ENCODE measurements at places on chromosomes 1 and 21.

DNA sequence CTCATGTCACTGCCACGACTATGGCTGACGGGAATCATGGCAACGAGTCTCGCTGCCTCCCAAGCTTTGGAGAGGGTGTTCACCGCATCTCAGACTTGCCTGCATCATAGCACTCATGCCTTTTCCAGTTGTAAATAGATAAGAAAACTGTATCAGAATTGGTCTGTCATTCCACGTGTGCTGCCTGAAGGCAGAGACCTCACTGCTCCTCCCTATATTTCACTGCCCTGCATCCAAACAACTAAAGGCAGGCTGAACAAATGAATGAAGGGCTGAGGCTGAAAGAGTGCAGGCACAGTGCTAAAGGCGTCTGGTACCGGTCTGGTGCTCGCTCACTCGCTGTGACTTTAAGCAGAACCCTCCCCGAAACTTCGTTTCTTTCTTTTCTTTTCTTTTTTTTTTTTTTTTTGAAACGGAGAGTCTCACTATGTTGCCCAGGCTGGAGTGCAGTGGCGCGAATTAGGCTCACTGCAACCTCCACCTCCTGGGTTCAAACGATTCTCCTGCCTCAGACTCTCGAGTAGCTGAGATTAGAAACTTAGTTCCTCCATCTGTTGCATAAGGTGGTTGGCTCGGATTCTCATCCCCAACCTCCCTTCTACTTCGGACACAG lies 542 bp downstream of the EIF2B3 start:
- DNase-seq, result no peak

DNA sequence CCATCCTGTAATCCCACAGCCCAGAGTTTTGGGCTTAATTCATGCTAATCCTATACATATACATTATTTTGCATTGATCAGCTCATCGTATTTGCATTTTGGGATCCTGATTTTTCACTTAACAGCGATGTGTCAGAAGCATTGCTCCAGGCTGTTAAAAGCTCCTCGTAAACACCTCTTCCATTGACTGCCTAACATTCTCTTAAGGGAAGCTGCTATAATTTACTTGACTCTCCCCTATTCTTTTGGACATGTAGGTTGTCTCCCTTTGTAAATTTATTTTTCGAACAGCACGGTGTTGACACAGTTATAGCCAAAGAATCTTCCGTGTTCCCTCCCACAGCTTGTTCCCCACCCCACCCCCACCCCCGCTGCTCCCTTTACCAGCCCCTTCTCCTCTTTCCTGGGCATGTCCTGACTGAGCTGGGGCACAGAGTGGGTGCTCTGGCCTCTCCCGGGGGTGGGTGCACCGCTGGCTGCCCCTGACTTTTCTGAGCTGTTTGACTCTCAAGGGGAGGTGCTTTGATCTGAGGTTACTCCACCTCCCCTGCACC lies 22.8 kb downstream of the LDLRAP1 start:
- no peak for DNase-seq

GRCh38 chr1:8791819-8792218 lies 25.6 kb downstream of the RERE start:
- no peak for DNase-seq

GRCh38 chr1:87265786-87266185 lies 62.9 kb upstream of the LMO4 start:
- DNase-seq, result no peak

GRCh38 chr1:1680031-1680911 lies 12.3 kb downstream of the SLC35E2B start:
- no peak for DNase-seq

- no peak for DNase-seq
Observed at GRCh38 chr1:205739348-205740160, 10.4 kb downstream of the NUCKS1 start.

DNA sequence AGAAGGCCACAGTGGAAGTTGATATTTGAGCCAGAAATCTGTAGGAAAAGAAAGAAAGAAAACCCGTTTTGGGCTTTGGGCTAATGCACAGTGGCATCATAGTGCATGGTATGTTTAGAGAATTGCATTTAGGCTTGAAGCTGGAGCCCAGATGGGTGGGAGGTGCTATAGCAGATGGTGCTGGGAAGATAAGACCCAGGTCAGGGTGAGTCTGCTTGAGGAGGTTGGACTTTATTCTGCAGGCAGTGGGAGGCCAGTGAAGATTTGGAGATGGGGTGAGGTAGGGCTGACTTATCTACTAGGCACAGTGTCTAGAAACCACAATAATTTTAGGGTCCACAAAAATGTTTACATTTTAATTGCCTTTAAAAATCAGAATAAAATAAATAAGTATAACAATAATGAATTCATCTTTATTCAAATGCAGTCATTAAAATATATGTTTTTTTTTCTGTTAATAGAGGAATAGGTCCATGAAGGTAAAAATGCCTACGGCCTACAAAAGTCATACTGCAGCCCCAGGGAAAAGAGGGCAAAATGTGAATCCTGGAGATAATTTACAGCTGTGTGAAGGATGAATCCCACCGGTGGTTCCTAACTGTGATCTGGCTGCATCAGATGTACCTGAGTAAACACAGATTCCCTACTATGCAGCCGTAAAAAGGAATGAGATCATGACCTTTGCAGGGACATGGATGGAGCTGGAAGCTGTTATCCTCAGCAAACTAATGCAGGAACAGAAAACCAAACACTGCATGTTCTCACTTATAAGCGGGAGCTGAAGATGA lies 8.7 kb downstream of the DNAJC6 start:
- no peak for DNase-seq

DNA sequence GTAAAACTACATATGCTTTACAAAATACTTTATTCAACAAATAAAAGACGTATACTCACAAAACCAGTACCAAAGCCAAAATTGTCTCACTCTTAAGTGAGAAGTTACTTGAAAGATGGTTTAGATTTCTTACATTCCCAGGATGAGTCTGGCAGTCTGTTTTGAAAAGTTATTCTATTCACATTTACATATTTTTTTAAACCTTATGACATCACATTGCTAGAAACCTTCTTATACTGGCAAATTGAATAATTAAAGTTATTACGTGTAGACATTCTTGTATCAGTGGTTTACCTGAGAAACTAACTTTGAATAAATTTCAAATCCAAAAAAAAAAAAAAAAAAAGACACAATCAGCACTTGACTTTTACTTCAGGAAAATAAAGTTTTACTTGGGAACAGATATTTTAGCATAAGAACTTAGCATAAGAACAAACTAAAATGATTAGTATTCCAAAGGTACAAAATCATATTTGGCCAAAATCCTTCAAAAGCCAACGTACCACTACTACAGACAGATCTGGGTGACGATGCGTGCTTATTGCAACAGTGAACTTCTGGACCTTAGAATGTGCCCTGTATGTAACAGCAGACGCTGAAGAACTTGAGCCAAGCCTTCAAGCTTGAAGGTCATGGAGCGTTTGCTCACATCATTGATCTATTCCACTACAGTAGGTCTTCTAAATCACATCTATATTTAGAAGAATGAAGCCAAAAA lies 2.5 kb downstream of the CDC42BPA start:
- no peak for DNase-seq

DNA sequence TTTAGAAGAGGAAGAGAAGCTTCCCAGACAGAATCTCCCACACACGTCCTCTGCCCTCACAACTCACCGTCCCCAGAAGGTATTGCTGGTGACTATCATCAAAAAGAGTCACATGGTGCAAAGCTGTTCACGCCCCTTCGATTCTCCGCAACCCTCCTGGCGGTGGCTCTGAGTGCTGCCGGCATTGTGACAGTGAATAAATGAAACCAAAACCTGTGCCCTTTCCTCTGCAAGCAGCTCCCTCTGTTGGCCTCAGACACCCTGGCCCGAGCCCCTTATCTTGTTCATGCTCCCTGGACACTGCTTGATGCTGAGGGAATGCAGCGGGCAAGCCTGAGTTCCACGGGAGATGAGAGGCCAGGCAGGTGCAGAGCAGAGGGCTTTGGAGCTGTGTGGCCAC lies 510.3 kb downstream of the NPHP4 start:
- DNase-seq, result no peak

DNA sequence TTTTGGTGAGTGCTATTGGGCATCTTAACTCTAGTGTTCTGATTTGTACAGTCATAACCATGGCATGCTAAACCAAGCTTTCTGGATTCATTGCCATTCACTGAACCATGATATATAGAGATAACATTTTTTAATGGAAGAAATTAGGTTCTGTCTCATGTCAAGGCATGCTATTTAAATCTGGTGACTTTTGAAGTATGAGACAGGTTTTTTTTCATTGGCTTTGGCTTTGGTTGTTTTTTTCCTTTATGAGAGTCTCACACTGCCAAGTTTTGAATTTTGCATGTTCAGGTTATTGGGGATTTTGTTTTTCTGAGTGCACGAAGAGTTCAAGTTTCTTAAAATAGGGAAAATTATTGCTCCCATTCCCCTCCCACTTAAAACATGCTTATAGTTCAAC lies 141.3 kb upstream of the ADAMTS5 start:
- no peak for DNase-seq

DNA sequence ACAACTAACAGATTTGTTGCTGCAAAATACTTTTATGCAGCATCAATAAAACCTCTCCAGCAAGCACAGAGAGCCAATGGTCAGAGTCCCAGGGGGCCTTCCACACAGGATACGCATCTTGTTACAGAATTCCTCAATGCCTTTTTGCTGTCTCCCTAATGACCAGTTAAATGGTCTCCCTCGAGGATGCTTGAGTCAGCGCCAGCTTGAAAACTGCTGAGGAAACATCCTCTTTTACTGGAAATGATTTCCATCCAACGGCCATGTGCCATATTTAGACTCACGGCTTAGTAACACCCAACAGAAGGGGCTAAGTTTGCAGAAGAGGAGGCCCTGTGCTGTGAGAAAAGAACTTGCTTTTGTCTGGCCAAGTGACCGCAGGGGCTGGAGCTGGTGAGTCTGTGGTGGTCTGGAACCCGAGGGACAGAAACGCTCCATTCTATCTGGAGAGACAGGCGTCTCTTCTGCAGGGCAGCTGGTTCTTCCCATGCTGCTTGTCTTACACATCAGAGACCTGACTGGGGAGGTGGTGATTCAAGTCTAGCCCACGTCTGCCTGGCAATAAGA lies 496.4 kb downstream of the SETD4 start:
- DNase-seq, result no peak

GRCh38 chr1:23282957-23283356 lies 61.1 kb downstream of the HNRNPR start:
- no peak for DNase-seq

DNA sequence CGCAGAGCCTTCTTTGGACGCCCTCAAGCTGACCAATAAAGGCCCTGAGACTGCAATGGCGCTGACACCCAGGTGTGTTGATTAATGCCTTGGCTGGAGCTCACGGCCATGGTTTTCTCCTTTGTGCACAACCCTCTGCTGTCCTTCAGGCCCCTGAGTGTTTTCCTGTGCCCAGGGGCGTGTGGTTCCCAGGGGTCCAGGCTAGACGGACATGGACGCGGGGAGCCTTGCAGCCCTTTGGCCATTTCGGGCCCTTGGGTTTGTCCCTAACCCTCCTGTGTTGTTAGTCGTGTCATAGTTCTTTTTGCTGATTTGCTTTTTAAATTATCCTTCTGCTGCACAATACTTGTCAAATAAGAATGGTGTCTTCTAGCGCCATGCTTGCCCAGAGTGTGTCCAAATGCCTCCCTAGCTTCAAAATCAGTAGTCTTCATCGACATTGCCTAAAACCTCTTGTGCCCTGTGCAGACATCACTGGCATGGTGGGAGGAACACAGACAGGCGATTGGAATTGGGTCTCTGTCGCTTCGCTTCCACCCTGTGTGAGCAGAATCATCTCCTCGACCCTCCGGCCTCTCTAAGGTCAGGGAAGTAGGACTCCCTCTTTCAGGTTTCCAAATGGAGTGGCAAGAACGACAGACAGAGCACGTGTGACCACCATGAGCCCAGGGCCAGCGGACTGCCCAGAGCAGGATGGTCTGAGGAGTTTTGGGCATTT lies 1.9 kb downstream of the KRTAP10-4 start:
- no peak for DNase-seq

DNA sequence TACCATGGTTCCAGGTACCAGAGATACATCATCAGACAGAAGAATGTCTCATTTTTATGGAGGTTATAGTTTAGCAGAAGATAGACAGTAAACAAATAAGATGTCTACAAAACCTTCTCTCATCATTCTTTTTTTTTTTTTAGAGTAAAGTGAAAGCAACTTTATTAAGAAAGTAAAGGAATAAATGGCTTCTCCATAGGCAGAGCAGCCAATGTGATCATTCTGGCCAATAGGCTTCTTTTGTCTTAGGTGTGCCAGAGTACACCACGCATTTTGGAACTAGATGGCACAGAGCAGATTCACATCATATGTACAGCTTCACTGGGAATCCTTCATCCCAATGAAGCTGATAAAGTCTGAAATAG lies 428.2 kb downstream of the SMYD3 start:
- no peak for DNase-seq

GRCh38 chr1:100773444-100773843 lies 53.9 kb downstream of the VCAM1 start:
- no peak for DNase-seq

GRCh38 chr21:34909492-34910292 lies 139.4 kb downstream of the RUNX1 start:
- no peak for DNase-seq

GRCh38 chr1:7643530-7643929 lies 127.6 kb upstream of the VAMP3 start:
- no peak for DNase-seq

- DNase-seq, result no peak
Observed at GRCh38 chr21:46033410-46034400, 52.1 kb downstream of the COL6A1 start.

- DNase-seq, result no peak
Observed at GRCh38 chr1:79235301-79236002, 228.9 kb upstream of the ADGRL4 start.

DNA sequence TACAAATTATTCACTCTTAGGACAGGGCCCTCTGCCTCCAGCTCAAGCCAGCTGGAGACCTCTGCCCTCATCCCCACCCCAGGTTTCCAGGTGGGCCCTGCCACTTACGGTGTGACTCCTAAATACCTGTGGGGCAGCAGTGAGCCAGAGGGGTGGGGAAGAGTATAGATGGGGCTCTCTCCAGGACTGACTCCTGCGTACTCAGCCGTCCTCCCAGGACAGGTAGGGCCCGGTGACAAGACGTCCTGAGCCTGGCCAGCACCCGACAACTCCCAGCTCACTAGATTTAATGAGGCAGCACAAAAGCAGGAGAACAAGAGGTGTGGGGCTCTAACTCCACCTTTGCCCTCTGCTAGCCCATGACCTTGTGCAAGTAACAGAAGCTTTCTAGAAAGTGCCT lies 16.8 kb downstream of the GNG12 start:
- no peak for DNase-seq

GRCh38 chr21:45821315-45821962 lies 160.1 kb upstream of the COL6A1 start:
- DNase-seq, result no peak

DNA sequence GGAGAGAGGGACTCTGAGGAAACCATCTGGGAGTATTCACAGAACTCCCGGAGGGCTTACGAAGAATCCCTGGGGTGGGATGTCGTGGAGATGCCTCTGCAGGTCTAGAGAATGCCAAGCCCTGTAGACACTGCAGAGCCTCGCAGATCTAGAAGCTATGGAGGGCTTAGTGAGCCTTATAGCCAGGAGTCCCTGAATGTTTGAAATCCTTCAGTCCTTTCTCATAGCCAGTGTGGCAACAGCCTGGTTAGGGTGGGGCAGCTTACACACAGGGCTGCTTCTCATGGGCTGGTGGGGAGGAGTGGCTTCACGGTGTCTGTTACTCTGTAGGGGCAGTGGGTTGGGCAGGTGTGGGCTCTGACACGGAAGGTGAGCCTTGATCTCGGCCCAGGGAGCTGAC lies 44.2 kb upstream of the KDM4A start:
- no peak for DNase-seq

All from activated gamma-delta T cell (primary cell).